ENCODE measurements at places on chromosomes 13 and 19.

DNA sequence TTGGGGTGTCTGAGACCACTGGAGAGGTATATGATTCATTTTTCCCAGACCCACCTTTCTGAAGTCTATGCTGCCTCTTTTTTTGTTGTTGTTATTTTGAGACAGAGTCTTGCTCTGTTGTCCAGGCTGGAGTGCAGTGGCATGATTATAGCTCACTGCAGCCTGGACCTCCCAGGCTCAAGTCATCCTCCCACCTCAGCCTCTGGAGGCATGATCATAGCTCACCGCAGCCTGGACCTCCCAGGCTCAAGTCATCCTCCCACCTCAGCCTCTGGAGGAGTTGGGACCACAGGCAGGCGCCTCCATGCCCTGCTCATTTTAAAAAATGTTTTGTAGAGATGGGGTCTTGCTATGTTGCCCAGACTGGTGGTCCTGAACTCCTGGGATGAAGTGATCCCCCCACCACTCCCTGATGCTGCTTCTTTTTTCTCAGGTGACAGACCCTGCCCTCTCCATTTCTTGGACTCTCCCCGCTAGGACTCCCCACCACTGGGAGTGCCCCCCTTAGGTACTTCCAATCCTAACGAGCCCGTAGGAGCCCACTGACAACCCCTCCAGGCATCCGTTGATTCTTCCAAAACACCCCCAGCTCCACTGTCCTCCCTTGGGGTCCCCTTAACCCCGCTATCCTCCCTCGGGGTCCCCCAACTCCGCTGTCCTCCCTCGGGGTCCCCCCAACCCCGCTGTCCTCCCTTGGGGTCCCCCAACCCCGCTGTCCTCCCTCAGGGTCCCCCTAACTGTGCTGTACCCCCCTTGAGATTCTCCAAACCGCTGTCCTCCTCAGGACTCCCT, 45.4 kb downstream of the ARHGEF18 start:
- DNase-seq, result no peak

- DNase-seq, result no peak
Observed at GRCh38 chr13:50244355-50244712, 229.1 kb downstream of the KCNRG start.

DNA sequence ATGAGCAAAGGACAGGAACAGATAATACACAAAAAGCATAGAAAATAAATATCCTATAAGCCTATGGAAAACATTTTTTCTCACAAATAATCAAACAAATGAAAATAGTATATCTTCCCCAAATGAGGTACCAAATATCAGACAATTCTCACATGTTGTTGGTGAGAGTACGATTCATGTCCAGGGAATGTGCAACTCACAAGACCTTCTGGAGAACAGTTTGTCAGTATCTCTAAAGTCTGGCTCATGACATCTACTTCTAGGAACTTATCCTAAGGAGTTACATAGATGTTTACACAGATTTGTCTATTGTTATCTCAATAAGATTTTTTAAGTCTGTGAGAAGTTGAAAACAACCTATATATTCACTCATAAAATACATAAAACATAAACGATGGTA, 80.3 kb upstream of the ARHGEF7 start:
- no peak for DNase-seq

DNA sequence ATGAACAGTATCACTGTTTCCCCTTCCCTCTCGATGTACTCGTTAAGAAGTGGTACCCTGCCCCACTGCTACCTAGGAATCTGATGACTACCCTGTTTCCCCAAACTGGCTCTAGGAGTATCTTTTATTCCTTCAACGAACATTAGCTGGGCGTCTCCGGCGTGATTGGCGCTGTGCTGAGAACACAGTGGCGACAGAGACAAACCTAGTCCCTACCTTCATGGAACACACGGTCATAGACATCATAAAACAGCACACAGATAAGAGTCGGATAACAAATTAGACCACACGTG, 730 bp downstream of the SYMPK start:
- no peak for DNase-seq

DNA sequence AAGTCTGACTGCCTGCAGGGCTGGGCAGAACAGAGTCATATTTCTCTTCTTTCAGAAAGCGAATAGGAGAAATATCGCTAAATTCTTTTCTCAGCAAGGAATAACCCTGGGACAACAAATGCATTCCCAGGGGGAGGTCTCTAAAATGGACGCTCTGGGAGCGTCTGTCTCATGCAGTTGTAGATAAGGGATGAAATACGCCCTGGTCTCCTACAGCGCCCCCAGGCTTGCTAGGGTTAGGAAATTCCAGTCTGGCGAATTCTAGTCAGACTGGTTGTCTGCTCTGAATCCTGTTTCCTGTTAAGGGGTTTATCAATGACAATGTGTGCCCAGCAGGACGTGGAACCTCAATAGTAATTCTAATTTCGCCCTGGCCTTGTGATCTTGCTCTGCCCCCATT, 1214.1 kb downstream of the DIAPH3 start:
- DNase-seq, result no peak

DNA sequence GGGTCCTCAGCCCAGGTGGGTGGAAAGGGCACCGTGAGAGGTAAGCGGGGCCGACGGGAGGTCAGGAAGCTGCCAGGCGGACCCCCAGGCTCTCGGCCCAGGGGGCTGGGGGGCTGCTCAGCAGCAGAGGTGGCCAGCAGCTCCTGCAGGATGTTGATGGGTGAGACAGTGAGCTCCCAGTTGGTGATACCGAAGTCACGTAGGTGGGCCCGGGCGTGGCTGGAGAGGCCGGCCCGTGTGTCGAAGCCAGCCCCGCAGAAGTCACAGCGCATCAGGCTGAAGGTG, 13.0 kb downstream of the WIZ start:
- no peak for DNase-seq

DNA sequence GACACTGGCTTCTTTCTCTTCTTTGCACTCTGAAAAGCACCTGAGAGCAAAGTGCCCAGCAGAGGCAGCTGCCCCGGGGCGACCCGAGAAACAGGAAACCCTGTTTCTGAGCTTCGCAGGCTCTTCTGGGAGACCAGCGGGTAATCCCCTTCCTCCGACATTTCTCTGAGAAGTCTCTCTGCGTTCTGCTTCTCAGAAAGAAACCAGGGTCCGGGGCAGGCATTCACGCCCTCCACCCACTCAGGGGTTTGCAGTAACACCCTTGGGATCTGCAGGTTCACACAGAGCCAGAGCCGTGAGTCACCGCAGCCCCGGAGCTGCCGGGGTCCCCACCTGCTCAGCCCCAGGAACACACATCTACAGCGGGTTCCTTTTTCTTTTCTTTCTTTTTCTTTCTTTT, 86.0 kb downstream of the GADD45B start:
- peak; percentile 75 for DNase-seq

- no peak for DNase-seq
Observed at GRCh38 chr19:45769821-45770191, 754 bp upstream of the SIX5 start.

DNA sequence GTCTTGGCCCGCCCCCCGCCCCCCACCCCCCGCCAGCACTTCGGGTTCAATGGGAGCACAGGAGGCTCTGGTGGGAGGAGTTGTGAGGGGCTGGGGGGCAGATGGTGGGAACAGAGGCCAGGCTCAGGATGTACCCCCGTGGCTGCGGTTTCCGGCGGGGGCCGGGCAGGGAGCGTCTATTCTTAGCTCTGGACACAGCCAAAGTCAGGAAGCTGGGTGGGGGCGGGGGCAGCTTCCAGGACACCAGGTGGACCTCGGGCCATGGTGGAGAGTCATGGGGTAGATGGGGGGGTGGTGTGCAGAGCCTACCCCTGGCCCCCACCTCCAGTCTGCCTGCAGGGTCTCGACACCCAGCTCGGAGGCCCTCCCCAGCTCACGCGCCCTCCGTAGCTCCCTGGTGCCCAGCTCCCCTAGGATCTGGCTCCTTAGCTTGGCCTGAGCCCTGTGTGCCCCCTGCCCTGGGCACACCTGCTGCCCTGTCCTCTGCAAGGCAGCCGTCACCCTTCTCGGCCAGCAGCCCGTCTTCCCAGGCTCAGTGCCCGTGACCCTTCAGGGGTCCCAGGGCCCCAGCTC, 2.2 kb upstream of the TBXA2R start:
- DNase-seq, result no peak

GRCh38 chr13:66657165-66657881, 572.8 kb downstream of the PCDH9 start:
- no peak for DNase-seq

- no peak for DNase-seq
Observed at GRCh38 chr19:40413291-40413845, at the start of gene PRX. TSS of gene PRX (minus strand) at chr19:40413378. CDS start at chr19:40407932, 5,446 bp downstream.

DNA sequence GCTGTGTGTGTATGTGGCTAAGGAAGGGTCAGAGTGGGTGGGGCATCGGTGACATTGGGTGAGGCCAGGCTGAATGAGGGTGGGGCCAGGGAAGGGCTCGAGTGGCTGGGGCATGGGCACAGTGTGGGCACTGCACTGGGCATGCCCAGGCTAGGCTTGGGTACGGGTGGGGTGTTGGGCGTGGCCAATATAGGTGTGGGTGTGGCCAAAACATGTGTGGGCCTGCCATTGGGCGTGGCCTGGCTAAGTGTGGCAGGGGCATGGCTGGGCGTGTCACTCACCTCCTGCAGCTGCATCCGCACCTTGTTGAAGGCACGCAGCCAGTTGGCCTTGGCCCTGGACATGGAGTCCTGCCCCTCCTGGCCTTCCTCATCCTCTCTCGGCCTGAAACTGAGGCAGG, 33.2 kb downstream of the UNC13A start:
- DNase-seq, result no peak

GRCh38 chr19:3278294-3278693, 53.8 kb downstream of the CELF5 start:
- DNase-seq, result no peak

DNA sequence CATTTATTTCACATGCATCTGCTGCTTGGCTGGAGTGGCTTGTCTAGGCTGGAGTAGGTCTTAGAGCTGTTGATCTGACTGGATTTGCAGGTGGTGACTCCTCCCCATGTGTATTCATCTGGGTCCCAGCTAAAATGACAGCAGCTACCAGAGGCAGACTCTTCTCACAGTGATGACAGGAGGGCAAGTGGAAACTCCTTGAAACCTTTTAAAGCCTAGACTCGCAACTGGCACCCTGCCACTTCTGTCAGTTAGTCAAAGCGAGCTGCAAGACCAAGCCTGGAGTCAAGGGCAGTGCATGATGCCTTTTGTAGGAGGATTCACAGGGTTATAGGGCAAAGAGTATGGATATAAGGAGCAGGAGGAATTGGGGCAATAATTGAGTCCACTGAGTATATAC, 65.2 kb downstream of the TEX26 start:
- DNase-seq, result no peak

DNA sequence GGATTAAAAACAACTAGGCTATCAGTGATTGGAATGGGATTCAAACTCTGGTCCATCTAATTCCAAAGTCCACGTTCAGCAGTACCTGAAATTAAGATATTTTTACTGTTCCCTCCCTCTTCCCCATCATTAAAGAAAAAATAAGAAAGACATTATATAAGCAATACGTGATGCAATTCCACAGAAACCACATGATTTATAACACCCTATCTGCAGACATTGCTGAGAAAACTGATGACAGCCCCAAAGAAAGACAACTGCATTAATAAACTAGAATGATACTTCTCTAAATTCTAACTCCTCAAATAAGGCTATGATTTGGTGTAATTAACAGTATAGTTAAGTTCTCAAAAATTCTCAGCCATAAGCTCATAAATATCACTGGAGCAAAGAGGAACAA, 19.1 kb downstream of the LNX2 start:
- no peak for DNase-seq

- DNase-seq, result peak; percentile 97
Observed at GRCh38 chr19:49468746-49469447, 5.1 kb upstream of the FLT3LG start.

GRCh38 chr19:32416749-32417456, 11.3 kb downstream of the DPY19L3 start:
- no peak for DNase-seq

GRCh38 chr19:39175564-39175963, 21.2 kb upstream of the NCCRP1 start:
- no peak for DNase-seq

DNA sequence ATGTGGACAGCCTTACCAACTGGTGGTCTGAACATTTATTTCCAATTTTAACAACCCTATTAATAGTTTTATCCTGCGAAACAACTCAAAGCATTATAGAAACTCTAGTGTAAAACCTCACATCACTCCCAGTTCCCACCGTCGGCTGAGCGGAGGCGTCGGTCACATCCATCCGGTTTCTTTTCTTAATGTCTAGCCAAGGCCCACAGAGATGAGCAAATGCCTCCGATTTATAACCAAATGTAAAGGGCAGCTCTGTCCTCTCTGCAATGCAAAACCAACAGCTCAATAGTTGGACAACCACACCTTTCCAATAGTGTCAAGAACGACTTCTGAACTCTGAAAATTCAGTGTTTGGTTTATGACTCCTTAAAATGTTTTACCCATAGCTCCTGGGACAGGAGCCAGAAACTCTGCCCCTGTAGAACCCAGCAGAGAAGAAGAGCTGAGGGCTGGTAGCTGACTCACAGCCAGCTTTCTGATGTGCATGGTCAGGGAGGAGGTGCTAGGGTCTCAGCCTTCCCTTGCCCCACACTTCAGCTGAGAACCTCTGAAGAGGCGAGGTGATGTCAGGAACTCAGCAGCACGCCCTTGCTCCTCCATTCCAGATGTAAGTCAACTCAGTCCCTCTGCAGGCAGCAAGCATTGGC, 90.2 kb upstream of the UQCRFS1 start:
- DNase-seq, result no peak

GRCh38 chr13:113322043-113322461, 25.0 kb downstream of the LAMP1 start:
- DNase-seq, result no peak

DNA sequence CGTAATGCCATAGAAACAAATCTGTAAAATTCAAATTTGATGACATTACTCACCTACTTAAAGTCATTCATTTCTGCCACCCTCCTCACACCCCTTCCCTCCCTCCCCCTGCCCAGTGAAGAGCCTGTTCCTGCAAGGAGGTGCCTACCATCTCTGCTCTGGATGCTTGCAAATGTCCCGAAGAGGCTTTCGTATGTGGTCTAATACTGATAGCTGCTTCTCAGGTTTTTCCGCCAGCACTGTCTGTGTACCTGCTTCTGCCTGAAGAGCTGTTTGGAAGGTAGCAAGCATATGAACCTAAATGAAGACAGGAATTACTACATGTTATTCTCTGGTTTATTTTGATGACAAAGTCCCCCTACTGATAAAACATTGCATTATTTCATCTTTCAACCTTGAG, 57.1 kb downstream of the GPALPP1 start:
- no peak for DNase-seq

- DNase-seq, result no peak
Observed at GRCh38 chr13:79398127-79398526, 7.9 kb downstream of the RBM26 start.

- DNase-seq, result peak; percentile 72
Observed at GRCh38 chr19:48403606-48404005, 10.1 kb downstream of the GRIN2D start.

DNA sequence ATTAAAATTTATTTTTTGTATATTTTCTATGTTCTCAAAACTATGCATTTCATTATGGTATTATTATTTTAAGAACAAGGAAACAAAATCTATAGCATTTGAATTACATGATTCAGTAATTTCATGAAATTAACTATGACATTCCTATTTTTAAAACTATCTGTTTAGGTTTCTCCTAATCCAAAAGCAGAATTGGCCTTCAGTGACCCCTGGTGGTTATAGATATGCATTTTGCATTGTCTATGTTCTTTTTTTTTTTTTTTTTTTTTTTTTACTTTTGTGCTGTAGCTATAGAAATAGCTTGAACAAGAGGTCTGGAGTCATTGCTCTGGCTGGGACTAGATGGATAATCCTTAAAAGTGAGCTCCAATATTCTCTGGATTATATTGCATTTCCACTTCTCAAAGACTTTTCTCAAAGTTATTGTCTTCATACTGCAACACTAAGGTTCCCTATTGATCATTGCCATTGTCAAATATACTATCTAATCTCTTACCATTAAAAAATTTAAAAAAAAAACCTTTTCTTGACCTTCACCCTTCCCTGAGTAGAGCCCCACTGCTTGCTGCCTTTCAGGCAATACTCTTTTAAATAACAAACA, 15.9 kb upstream of the DNAJC3 start:
- DNase-seq, result peak; percentile 42

Measured in CD4-positive, alpha-beta T cell treated with Interleukin-12 subunit alpha and Interleukin-12 subunit beta, for 1 hour (primary cell).